ENCODE measurements at places on chromosomes 4 and X.

- DNase-seq: no peak
- H3K4me1 ChIP-seq: no peaks in the 10 kb centered on the region
- H3K36me3 ChIP-seq: peaks cover 1% of the 10 kb centered on the region
- H3K27ac ChIP-seq: no peak overlapping the region
Observed at GRCh38 chrX:152573866-152574265, 63.8 kb upstream of the GABRQ start.

GRCh38 chrX:140524556-140524955, 19.7 kb upstream of the SOX3 start:
- no peak for DNase-seq
- no peaks in the 10 kb centered on the region for H3K27me3 ChIP-seq
- no peaks in the 10 kb centered on the region for H3K4me1 ChIP-seq
- H3K4me3 ChIP-seq: no peak overlapping the region
- peaks cover 2% of the 10 kb centered on the region for H3K36me3 ChIP-seq

GRCh38 chrX:140510306-140510676, 5.4 kb upstream of the SOX3 start:
- no peak overlapping the region for H3K27ac ChIP-seq
- H3K27me3 ChIP-seq: peaks cover 18% of the 10 kb centered on the region
- no peaks in the 10 kb centered on the region for H3K4me1 ChIP-seq
- no peaks in the 10 kb centered on the region for H3K36me3 ChIP-seq

DNA sequence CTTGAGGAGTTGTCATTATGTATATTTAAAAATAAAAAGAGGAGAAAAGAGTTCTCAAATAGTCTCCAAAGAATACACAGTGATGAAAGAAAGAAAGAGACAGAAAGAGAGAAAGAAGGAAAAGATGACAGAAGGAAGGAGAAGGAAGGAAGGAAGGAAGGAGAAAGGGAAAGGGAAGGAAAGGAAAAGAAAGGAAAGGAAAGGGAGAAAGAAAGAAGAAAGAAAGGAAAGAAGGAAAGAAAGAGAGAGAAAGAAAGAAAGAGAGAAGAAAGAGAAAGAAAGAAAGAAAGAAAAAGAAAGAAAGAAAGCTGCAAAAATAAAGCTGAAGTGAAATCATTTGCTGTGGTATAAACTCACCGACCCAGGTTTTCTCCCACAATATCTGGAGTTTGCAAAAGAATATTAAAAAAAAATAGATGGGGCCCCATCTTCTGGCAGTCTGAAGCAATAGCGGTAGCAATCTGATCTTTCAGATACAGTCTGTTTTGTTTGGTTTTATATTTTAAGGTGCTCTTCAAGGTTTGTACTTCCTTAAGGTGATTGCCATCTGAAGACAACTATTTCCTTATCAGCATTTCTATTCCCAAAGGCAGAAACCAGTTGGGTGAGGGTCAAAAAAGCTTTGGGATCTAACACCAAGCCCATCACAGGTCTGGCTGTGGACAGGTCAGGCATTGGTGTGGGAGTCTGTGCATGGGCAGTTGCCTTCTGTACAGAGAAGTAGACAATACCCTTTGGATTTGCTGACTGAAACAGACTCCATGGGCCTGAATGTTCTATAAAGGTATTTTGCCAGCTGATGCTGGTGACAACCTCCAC, 160.4 kb downstream of the CPEB2 start:
- H3K4me1 ChIP-seq: no peaks in the 10 kb centered on the region
- H3K27ac ChIP-seq: no peak overlapping the region
- DNase-seq: no peak
- peaks cover 44% of the 10 kb centered on the region for H3K27me3 ChIP-seq
- H3K4me3 ChIP-seq: no peak overlapping the region

DNA sequence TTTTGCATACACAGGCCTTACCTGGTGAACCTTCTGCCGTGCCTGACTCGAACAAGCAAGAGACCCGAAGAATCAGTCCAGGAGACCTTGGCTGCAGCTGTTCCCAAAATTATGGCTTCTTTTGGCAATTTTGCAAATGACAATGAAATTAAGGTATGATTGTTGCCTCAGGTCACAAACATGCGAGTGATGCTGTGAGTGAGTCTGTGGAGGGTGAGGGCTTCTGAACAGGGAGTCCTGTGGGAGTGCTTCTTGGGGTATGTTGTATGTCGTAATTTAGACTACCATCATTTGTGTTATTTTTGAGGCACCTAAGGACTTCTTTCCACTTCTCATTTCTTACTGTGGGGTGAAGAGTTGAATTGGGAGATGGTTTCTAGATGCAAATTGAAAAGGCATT, 32.8 kb downstream of the HTT start:
- H3K36me3 ChIP-seq: peaks cover 62% of the 10 kb centered on the region
- H3K27ac ChIP-seq: no peak overlapping the region
- no peak overlapping the region for H3K4me3 ChIP-seq
- no peak for DNase-seq

- no peak overlapping the region for H3K27ac ChIP-seq
- H3K4me3 ChIP-seq: peak overlapping the region; percentile 75
- peaks cover 2% of the 10 kb centered on the region for H3K36me3 ChIP-seq
- no peaks in the 10 kb centered on the region for H3K27me3 ChIP-seq
- peaks cover 19% of the 10 kb centered on the region for H3K4me1 ChIP-seq
Observed at GRCh38 chr4:2363056-2363721, 55.3 kb downstream of the ZFYVE28 start.

GRCh38 chr4:182823576-182823975, 93.6 kb downstream of the DCTD start:
- no peaks in the 10 kb centered on the region for H3K36me3 ChIP-seq
- H3K4me1 ChIP-seq: no peaks in the 10 kb centered on the region
- no peak for DNase-seq

DNA sequence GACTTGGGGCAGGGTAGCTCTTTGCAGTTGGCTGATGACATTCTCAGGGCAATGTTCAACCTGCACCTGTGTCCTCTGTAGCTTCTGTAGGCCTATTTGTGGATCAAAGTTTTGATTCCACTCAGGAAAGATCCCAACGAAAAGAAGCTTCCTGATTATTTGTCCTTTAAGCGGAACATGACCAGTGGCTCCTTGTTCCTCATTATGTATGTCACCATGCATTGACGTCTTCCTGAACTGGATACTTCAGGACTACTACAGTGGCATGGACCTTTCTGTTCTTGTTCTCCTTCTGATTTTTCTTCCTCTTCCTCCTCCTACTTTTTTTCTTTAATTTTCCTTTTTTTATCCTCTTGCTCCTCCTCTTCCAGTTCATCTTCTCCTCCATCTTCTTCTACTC, 62.4 kb downstream of the NBDY start:
- DNase-seq: no peak
- peak overlapping the region; percentile 88 for H3K27ac ChIP-seq
- peaks cover 2% of the 10 kb centered on the region for H3K36me3 ChIP-seq
- H3K4me3 ChIP-seq: no peak overlapping the region
- peaks cover 34% of the 10 kb centered on the region for H3K4me1 ChIP-seq
- no peaks in the 10 kb centered on the region for H3K27me3 ChIP-seq

- H3K27ac ChIP-seq: no peak overlapping the region
- peaks cover 26% of the 10 kb centered on the region for H3K4me1 ChIP-seq
- H3K27me3 ChIP-seq: peaks cover 85% of the 10 kb centered on the region
- DNase-seq: no peak
- peaks cover 8% of the 10 kb centered on the region for H3K36me3 ChIP-seq
Observed at GRCh38 chr4:174210354-174210753, 73.1 kb downstream of the FBXO8 start.

GRCh38 chr4:176841711-176842112, 49.0 kb upstream of the VEGFC start:
- H3K4me1 ChIP-seq: no peaks in the 10 kb centered on the region
- H3K4me3 ChIP-seq: no peak overlapping the region
- no peak overlapping the region for H3K27ac ChIP-seq
- no peaks in the 10 kb centered on the region for H3K27me3 ChIP-seq
- H3K36me3 ChIP-seq: no peaks in the 10 kb centered on the region
- no peak for DNase-seq

- no peak overlapping the region for H3K27ac ChIP-seq
- H3K4me3 ChIP-seq: no peak overlapping the region
- H3K27me3 ChIP-seq: peaks cover 11% of the 10 kb centered on the region
- DNase-seq: no peak
- peaks cover 2% of the 10 kb centered on the region for H3K36me3 ChIP-seq
- no peaks in the 10 kb centered on the region for H3K4me1 ChIP-seq
Observed at GRCh38 chr4:5782829-5783476, 72.0 kb downstream of the EVC start.

GRCh38 chrX:6159468-6159867, 69.2 kb downstream of the NLGN4X start:
- H3K27me3 ChIP-seq: no peaks in the 10 kb centered on the region
- no peak for DNase-seq
- no peaks in the 10 kb centered on the region for H3K36me3 ChIP-seq
- no peak overlapping the region for H3K27ac ChIP-seq
- no peaks in the 10 kb centered on the region for H3K4me1 ChIP-seq

- peaks cover 39% of the 10 kb centered on the region for H3K36me3 ChIP-seq
- H3K4me3 ChIP-seq: no peak overlapping the region
- DNase-seq: no peak
Observed at GRCh38 chr4:98890702-98891455, 38.1 kb downstream of the EIF4E start.

DNA sequence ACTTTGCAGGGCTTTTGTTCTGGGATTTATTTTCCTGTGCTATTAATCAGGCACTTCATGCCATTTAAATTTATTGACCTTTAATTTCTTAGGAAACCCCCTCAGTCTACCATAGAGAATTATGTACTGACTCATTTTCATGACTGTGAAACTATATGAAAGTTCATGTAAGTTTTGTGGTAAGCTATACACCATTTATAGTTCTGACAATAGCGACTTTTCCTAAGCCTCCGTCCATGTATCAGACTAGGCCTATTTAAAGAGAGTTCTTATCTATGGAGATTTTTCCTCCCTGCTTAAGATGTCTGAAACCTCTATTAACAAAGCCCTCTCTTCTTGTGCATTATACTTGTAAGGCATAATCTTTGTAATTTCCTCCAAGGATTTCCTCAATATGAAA, 111.6 kb downstream of the AFF2 start:
- no peak overlapping the region for H3K4me3 ChIP-seq
- no peak overlapping the region for H3K27ac ChIP-seq
- H3K27me3 ChIP-seq: no peaks in the 10 kb centered on the region

GRCh38 chr4:651884-652642, 22.0 kb downstream of the ATP5ME start:
- peaks cover 5% of the 10 kb centered on the region for H3K27me3 ChIP-seq
- no peak overlapping the region for H3K4me3 ChIP-seq
- H3K27ac ChIP-seq: no peak overlapping the region
- H3K36me3 ChIP-seq: no peaks in the 10 kb centered on the region
- no peak for DNase-seq

GRCh38 chr4:168758351-168758876, 251.6 kb downstream of the CBR4 start:
- no peaks in the 10 kb centered on the region for H3K4me1 ChIP-seq
- DNase-seq: no peak
- H3K27ac ChIP-seq: no peak overlapping the region
- H3K27me3 ChIP-seq: peaks cover 23% of the 10 kb centered on the region
- H3K4me3 ChIP-seq: no peak overlapping the region

DNA sequence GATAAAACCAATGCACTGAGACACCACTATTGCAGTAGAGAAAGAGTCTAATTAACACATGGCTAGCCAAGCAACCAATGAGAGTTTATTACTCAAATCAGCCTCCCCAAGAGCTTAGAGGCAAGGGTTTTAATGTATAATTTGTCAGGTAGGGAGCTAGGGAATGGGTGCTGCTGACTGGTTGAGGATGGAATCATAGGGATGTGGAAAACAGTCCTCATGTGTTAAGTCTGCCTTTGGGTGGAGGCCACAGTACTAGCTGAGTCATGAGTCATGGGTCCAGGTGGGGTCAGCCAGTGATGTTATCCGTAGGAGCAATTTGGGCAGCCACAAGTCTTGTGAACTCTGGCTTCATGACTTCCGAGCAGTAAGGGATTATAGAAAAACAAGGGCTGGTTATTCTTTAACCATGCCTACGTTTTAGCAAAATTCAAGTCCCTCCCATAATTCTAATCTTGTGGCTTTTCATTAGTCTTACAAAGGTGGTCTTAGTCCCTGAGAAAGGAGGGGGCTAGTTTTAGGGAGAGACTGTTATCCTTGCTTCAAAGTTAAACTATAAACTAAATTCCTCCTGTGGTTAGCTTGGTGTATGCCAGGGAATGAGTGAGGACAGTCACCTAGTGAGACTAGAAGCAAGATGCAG, 25.1 kb upstream of the PLAC8 start:
- H3K36me3 ChIP-seq: peaks cover 5% of the 10 kb centered on the region
- H3K27ac ChIP-seq: peak overlapping the region; percentile 19
- H3K4me3 ChIP-seq: no peak overlapping the region
- H3K27me3 ChIP-seq: no peaks in the 10 kb centered on the region

DNA sequence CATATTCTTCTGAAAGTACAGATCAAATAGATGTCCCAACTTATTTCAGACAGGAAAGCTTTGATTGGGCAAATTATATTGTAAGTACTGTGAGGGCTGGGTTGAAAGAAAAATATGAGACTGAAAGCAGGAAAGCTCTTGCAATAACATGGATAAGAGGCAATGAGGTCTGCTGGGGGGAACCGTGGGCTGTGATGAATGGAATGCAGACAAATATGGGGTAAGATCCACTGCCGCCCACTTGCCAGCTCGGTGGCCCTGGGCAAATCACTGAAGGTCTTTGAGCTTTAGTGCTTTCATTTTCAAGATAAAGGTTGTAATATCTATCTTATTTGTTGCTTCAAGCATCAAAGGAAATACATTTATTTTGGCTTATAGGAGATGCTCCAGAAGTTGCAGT, 51.0 kb downstream of the AGA start:
- H3K27ac ChIP-seq: no peak overlapping the region
- peaks cover 14% of the 10 kb centered on the region for H3K4me1 ChIP-seq
- H3K27me3 ChIP-seq: no peaks in the 10 kb centered on the region
- no peak overlapping the region for H3K4me3 ChIP-seq
- DNase-seq: no peak
- peaks cover 1% of the 10 kb centered on the region for H3K36me3 ChIP-seq

DNA sequence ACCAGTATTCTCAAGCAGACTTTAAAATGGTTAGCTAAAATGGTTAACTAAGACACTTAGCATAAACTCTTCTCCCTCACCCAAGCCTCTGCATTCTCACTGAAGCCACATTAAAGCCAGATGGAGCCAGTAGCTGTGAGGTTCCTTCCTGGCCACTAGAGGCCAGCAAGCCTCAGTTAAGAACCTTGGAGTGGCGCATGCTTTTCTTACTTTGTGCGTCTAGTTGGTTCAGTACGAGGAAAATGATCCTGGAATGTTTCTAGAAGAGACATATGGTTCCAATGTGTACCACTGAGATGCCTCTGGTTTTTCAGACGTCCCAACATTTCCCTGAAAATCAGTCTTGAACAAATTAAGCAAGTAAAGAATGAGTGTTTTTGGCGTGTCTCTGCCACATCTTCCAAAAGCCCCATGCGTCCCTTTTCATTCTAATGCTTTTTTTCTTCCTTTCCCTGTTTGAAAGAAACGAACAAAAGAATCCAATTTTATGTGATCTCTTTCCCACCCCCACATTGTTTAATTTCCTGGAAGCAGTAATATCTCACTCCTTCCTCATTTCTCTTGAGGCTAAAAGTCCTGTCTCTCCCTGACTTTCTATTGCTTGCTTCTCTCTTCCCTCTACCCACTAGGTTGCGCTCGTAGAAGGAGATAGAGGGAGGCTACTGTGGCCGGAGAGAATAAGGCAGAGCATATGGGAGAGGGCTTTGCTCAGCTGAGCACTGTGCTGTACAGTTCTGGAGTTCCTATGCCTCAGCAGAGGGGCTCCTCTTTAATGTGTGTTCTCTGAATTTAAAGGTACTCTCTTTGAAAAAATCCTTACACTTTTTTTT, 82.9 kb upstream of the TAB3 start:
- H3K4me1 ChIP-seq: peaks cover 7% of the 10 kb centered on the region
- DNase-seq: no peak
- peaks cover 6% of the 10 kb centered on the region for H3K36me3 ChIP-seq

- H3K4me3 ChIP-seq: no peak overlapping the region
- no peaks in the 10 kb centered on the region for H3K27me3 ChIP-seq
- no peak overlapping the region for H3K27ac ChIP-seq
- DNase-seq: no peak
- H3K4me1 ChIP-seq: no peaks in the 10 kb centered on the region
- H3K36me3 ChIP-seq: no peaks in the 10 kb centered on the region
Observed at GRCh38 chr4:103497692-103498091, 222.1 kb downstream of the TACR3 start.
